ENCODE measurements at places on chromosomes 1 and 21.
A peak's percentile ranks its signal among the peaks of the same experiment; 100 is the strongest.

GRCh38 chr1:147388969-147389368 is 146.5 kb downstream of the CHD1L start:
- DNase-seq = no peak

GRCh38 chr1:197981561-197981960 is 64.4 kb downstream of the LHX9 start:
- DNase-seq = no peak

- no peak for DNase-seq
Observed at GRCh38 chr1:12056331-12056841, 6.7 kb upstream of the TNFRSF8 start.

- DNase-seq = no peak
Observed at GRCh38 chr21:44262338-44263056, 800 bp upstream of the DNMT3L start.

DNA sequence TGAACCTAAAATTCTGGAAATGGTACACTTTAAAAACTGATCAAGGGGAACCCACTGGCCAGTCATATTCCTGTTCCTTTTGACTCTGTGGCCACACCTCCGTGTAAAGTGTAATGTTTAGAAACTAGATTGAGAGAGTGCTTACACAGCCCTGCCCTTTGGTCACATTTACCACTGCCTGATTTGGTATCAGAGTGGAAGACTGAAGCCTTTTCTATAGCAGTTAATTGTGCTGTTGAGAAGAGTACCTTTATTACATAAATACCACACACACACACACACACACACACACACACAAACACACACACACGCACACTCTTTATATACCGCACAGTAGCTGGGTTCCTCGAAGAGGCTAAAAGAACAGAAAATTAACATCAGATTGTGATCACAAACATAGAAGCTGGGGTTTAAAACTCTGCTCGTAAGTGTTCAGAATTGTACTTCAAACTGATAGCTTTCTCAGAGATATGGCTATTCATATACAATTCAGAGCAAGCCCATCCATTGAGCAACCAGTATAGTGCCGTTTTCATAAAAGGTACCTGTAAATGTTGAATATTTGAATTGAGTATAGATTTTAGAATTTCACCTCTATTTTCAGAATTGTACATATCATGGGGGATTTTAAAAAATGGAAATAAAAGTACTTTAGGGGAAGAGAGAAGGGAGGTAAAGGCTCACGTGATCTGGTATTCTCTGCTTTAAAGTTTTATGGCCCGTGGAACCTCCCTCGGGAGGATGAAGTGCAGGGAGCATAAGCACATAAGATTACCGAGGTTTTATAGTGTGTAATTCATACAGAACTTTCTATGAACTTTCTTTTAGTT is 37.5 kb downstream of the CAMTA1 start:
- DNase-seq = no peak

DNA sequence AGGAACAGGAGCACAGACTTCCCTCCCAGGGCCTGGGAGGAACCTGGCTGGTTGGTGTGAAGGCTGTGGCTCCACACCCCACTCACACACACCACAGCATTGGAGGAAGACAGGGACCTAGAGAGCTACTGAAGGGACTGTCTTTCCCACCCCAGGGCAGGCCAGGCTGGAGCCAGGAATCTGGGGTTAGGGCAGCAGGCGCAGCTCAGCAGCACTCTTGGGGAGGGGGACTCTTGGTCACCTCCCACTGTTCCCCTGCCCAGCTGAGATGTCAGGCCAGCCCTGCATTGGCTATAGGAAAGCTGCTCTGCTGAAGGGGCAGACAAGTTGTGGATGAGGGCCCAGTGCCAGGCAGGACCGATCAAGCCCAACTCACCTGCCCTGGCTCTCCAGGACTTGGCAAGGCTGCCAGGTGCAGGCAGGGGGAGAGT is 1.6 kb upstream of the PLEKHA6 start:
- no peak for DNase-seq

- DNase-seq = no peak
Observed at GRCh38 chr1:164561472-164561871, 2.5 kb downstream of the PBX1 start.

GRCh38 chr1:45924736-45925135 is 121.3 kb downstream of the MAST2 start:
- DNase-seq = no peak

DNA sequence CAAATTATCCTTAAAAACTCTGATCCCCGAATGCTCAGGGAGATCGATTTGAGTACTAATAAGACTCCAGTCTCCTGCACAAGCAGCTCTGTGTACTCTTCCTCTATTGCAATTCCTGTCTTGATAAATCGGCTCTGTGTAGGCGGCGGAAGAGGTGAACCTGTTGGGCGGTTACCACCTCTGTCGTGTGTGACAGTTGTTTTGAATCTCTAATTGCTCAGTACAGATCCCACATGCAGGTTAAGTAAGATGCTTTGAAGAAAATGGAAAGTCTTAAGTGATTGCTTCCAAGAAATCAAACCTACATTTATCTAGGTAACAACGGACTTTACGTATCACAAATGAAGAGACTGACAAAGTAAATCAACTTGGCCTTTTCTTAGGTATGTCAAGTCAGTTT is 35.5 kb downstream of the COA6 start:
- DNase-seq = peak; percentile 77

- no peak for DNase-seq
Observed at GRCh38 chr1:12460121-12460520, 157.9 kb downstream of the DHRS3 start.

GRCh38 chr1:38498686-38499085 is 360.9 kb downstream of the RRAGC start:
- no peak for DNase-seq

- peak; percentile 47 for DNase-seq
Observed at GRCh38 chr21:44485254-44485793, 30.0 kb downstream of the LRRC3 start.

GRCh38 chr1:78377356-78377928 is 113.3 kb upstream of the PTGFR start:
- no peak for DNase-seq

Data from central memory CD4-positive, alpha-beta T cell (primary cell).